ENCODE measurements at places on chromosomes 6 and 20.

- no peak for DNase-seq
Observed at GRCh38 chr6:51910851-51911250, 176.6 kb downstream of the PKHD1 start.

DNA sequence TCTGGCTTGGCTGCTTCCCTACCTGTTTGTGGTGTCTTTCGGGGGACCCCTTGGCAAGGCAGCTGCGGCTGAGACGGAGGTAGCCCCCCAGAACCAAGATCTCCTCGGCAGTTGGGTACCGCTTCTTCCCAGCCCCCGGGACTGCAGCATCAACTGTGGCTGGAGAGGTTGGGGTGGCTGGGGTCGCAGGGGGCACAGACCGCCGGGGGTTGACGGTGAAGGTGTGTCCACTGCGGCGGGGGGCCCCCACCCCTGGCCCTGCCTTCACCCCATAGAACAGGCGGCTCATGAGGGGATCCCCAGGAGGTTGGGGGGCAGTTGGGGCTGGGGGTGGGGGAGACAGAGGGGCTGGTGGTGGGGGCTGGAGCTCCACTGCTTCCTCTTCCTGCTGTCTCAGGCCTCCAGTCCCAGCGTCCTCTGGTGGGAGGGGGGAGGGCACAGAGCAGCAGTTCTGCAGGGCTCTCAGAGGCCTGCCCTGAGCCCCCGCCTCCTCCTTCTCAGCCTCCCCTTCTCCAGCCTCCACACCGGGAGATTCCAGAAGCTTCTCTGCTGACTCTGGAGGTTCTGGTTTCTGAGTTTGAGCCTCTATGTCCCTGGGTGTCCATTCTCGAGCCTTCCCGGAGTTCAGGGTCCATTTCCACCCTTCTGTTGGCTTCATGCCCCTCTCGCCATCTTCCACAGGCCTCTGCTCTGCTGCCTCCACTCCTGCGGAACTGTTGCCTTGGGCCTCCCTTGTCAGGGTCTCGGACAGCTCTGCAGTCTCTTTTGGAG is 1.9 kb downstream of the PPP1R18 start:
- no peak for DNase-seq

- no peak for DNase-seq
Observed at GRCh38 chr20:33833333-33833732, 22.2 kb downstream of the CHMP4B start.

- DNase-seq = no peak
Observed at GRCh38 chr6:12958052-12958706, 241.6 kb downstream of the PHACTR1 start.

DNA sequence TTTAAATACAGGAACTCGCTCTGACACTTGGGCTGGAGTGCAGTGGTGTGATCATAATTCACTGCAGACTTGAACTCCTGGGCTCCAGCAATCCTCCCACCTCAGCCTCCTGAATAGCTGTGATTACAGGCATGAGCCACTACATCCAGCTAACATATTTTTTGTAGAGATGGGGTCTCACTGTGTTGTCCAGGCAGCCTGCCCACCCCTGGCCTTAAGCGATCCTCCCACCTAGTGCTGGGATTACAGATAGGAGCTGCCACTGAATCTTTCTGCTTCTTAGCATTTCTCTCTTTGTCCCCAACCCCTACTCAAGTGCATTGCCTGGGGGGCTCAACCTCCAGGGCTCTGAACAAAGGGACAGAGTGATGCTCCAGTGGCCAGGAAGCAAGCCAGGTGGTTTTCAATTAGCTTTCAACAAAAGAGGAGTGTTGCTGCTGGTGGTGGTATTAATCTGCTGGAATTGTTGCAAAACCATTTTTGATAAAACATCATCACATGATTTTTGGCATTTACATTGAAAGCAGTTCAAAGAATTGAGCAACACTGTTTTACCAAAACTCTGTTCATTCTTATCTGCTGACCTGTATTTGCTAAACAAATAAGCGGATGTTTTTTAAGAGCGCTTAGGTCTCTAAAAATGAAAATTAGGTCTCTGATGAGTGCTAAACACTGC is 40.4 kb upstream of the BPIFA2 start:
- DNase-seq = no peak

- DNase-seq = no peak
Observed at GRCh38 chr20:32622585-32623468, 37.7 kb upstream of the NOL4L start.

DNA sequence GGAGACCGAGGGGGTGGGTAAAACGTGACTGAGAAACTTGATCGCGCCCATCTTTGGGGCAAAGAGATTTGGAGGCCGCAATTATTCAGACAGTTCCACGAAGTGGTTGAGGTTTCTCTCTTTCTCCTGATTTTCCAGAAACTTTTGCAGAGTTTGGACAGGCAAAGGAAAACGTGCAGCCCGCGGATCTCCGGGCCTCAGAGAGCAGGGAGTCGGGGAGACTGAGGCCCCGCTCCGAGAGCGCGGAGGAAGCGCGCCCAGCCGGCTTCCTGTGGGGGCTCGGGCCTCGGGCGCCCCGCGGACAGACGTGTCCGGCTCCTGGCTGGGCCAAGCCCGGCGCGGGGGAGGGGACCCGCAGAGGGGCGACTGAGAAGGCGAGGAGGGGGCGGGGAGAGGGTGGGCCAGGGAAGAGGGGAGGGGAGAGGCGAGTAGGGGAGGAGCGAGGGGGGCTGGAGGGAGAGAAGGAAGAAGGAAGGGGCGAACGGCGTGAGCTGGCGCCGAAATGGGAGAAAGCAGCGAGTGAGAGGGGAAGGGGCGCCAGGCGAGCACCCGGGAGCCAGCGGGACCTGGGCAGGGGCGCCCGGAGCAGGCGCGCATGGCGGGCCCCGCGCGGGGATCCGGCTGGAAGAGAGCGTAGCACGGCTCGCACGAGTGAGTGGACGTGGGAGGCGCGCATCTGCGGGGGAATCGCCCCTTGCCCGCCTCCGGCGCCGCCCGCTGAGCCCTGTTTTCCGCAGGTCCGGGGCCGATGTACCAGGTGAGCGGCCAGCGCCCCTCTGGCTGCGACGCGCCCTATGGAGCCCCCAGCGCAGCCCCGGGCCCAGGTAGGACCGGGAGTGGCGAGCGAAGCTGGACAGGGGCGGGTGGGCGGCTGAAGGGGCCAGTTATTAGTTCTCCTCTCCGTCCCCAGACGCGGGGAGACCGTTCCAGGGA is at the start of gene MDFI:
MDFI (plus strand) TSS at position 467 of the 933 bp plus-strand sequence; CDS start at position 749, 282 bp downstream.
- no peak for DNase-seq

- no peak for DNase-seq
Observed at GRCh38 chr20:2713285-2713684, 20.7 kb downstream of the EBF4 start.

- no peak for DNase-seq
Observed at GRCh38 chr6:14055541-14055940, 62.0 kb upstream of the CD83 start.

- DNase-seq = no peak
Observed at GRCh38 chr6:111745186-111745585, 128.1 kb downstream of the FYN start.

GRCh38 chr20:56391596-56392131 is 351 bp downstream of the AURKA start:
- peak; percentile 47 for DNase-seq

GRCh38 chr20:63054103-63054474 is 47.3 kb upstream of the BHLHE23 start:
- no peak for DNase-seq

GRCh38 chr6:81774542-81774941 is 22.1 kb upstream of the TENT5A start:
- no peak for DNase-seq

GRCh38 chr20:50710492-50711063 is 19.2 kb upstream of the RIPOR3 start:
- no peak for DNase-seq

- DNase-seq = no peak
Observed at GRCh38 chr6:137740967-137741761, 125.9 kb upstream of the TNFAIP3 start.

- DNase-seq = no peak
Observed at GRCh38 chr6:163984124-163984936, 569.8 kb downstream of the QKI start.
